ENCODE measurements at places on chromosomes 2 and 18. TPM values are rescaled to one million over a fixed set of nuclear protein-coding genes. Genes with fewer than 3 reads are reported as not detected.

Gene C2orf72
- total RNA-seq = 0.22 TPM

Gene TMEFF2
- 0.22 TPM for total RNA-seq

Gene GNLY
- not detected for total RNA-seq

Gene HOXD4
- 0.22 TPM for total RNA-seq

Gene VWC2L
- total RNA-seq = under 0.01 TPM

Gene SLC40A1
- total RNA-seq = 9.5 TPM

Gene KLHL29
- total RNA-seq = 3.8 TPM

Gene CKAP2L
- total RNA-seq = 3.9 TPM

Gene HIBCH
- 20.7 TPM for total RNA-seq

Gene REG3A
- not detected for total RNA-seq

Gene MXD1
- total RNA-seq = 12.2 TPM

Gene RBBP8
- 37.2 TPM for total RNA-seq

Gene NOTO
- total RNA-seq = not detected

Gene HOXD9
- total RNA-seq = 0.75 TPM

Gene MOGAT1
- not detected for total RNA-seq

Gene UCN
- total RNA-seq = 0.22 TPM

Gene ACVR1C
- total RNA-seq = 0.33 TPM

Gene LCLAT1
- 24.5 TPM for total RNA-seq

Gene REG1B
- total RNA-seq = not detected

Gene SLC14A1
- total RNA-seq = 13.3 TPM

Gene SEPTIN10
- 110 TPM for total RNA-seq

Gene CERKL
- under 0.01 TPM for total RNA-seq

Gene LOXHD1
- not detected for total RNA-seq

Gene FAM110C
- total RNA-seq = not detected

Gene SERPINB10
- 1.00 TPM for total RNA-seq

Gene CD302
- 7.1 TPM for total RNA-seq

Gene CNDP2
- total RNA-seq = 123 TPM

Gene LIMS4
- 10.0 TPM for total RNA-seq

Gene COLEC11
- total RNA-seq = not detected

Gene RAX
- total RNA-seq = not detected

Gene NDC80
- total RNA-seq = 17.2 TPM
